Epithelial cell of proximal tubule (primary cell): ENCODE measurements at places on chromosomes 7 and 10.

GRCh38 chr7:159114981-159115380 is 29.7 kb downstream of the VIPR2 start:
- no peak for DNase-seq

- no peak for DNase-seq
These were observed 12.3 kb downstream of the ZYX start for GRCh38 chr7:143393267-143394041.

- DNase-seq, result no peak
These were observed 79.8 kb downstream of the CHN2 start for GRCh38 chr7:29274146-29275017.

GRCh38 chr7:122651451-122651850 is 47.5 kb downstream of the RNF133 start:
- DNase-seq, result no peak

DNA sequence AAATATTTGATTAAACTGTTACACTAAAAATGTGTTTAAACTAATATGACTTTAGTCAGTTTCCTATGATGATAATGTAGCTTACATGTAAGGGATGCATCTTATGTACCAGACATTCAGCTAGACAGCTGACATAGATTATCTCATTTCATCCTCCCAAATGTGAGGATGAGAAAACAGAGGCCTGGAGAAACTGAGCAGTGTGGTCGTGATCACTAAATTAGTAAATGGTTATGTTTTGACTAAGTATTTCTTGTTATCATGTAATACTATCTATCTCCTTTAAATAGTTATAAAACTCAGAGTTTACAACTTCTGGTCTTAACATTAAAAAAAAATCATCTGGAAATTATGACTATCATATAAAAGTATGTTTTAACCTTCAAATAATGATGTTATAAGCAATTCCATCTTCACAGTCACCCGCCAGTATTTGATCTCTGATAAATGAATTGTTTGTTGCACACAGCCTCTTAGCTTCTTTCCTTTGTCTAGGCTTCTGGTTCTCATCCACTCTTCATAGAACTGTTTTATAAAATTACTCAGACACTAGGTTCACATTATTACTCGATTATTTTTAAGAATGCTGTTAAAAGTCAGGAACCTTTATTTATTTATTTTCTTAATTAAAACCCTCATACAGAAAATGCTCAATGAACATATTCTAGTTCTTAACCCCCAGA is 33.6 kb upstream of the HDAC9 start:
- DNase-seq, result no peak

DNA sequence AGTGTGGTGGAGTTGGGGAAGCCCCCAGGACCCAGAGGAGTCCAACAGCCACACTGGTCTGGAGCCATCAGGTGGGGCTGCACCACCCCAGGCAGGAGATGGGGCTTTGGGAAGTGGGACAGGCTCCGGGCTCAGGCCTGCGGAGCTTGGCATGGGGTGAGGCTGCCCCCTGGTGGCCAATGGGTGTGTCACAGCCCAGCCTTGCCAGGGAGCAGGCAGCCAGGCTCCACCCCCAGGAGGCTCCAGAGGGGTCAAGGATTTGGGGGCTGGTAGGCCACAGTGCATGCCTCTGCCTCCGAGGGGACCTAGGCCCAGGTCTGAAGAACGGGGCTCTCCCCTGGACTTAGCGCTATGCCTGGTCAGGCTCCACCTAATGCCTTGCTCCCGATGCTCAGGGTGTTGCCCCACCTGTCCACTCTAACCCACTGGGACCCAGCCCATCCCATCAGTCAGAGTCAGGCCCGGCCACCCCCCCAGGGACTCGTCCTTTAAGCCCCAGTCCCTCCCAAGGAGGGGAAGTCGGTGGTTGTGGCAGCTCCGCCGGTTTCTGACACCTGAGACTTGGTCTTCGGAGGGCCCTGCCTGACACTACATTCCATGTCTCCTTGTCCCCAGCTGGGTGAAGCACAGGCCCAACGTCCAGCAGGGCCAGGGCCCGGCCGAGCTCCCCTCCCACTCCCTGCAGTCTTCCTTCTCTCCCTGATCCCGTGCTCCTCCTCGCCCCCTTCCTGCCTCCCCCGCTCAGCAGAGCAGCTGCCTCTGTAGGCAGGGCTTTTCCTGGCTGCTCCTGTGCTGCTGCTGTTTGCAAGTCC is 11.3 kb upstream of the SAMD8 start:
- no peak for DNase-seq

DNA sequence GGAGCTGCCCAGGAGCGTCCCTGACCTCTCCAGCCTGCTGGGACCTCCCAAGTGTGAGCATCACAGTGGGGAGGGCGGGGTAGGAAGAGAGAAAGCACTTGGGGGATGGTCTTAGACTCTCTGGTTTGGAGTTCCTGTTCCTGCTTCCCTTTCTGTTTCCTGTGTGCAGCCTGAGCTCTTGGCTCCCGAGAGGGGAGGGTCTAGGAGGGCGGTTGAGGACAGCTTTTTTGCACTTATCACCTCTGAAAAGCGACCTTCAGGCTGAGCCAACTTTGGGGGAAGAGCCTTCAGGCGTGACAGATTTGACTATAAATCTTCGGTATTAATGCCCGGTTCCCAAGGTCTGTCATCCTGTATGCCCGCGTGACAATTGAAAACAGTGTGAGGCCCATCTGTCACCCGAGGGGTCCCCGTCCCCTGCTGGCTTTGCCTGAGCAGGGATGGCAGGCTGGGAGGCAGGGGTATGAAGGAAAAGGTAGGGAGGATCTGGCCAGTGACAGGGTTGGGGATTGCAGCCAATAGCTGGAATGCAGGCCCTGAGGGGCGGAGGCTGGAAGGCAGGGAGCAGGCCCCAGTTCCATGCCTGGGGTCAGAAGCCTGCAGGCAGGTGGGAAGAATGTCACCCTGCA is 78.6 kb downstream of the CDH23 start:
- DNase-seq, result no peak

- no peak for DNase-seq
These were observed 13.3 kb upstream of the CHCHD3 start for GRCh38 chr7:133095119-133095671.

DNA sequence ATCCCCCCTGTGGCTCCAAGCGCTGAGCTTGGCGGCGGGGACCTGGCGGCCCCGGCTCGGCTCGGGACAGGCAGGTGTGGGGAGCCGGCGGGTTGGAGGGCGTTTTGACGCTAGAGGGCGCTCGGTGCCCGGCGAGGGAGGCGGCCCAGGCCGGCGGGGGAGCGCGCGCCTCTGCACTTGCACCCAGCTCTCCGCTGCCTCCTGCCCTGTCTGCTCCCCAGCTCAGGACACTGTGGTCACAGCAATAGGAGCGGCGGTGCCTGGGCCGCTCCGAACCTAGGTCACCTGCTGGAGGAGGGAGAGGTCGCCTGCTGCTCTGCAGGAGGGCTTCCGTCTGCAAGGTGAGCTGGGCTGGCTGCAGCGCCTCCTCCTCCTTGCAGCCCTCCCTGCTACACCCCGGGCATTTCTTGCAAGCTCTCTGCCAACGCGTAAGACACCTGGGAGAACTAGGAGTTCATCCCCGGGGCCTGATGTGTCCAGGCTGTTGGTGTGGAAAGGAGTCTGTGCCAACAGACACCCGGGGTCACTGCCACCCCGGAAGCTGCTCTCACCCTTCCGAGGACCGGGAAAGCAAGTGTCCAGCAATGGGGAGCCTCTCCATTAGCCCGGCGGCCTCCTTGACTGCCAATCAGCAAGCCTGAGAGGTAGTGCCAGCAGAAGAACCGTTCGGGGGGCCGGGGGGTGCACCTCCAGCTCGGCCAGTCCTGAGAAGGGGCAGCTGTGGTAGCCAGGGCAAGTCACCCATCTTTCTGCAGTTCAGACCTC is 620.4 kb downstream of the GALNT17 start:
- no peak for DNase-seq

DNA sequence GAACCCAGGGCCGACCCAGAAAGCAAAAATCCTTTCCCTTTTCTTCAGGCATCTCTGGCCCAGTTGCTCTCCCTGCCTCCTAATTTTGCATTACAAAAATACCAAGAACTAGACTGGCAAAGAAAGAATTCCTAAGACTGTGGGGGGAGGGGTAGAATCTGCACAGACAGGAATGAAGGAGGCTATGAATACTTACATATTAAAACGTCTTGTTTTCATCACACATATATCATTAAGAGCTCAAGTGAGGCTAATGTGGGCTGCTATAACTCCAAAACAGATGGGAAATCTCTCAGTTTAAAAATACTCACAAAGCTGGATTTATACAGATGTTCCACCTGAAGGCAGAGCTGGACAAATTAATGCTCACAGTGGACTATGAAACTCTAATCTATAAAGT is 29.2 kb upstream of the MKX start:
- no peak for DNase-seq

DNA sequence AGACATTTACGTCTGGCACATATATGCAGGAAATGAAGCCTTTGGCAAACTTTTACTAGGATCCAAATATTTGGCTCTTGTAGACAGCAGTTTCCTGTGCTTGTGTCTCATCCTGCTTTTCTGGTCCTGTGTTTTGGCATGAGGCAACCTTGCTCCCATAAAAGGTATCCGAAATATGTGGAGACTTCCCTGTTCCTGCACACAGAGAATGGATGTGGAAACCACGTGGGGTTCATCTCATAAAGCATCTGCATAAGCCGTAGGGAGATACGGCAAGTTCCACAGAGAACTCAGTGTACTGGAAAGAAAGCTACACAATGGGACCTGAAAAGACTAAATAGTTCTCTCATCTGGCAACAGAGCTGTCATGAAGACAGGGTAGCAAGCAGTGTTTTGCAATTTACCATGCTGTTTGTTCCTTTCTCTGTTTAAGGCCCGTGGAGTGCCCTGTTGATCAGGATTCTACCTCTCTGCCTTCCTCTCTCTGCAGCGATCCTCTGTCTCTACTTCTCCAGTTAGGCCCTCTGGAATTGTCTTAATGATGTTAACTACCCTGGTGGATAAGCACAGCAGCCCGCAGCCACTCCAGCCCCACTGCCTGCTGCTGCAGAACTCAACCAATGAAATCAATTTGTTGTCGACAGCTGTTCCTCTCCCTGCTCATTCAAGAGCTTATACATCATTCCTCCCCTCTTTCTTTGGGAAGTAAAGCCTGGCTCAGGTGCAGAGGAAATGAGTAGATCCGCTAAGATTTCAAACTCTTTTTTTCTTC is 293.6 kb downstream of the CSTF2T start:
- no peak for DNase-seq

DNA sequence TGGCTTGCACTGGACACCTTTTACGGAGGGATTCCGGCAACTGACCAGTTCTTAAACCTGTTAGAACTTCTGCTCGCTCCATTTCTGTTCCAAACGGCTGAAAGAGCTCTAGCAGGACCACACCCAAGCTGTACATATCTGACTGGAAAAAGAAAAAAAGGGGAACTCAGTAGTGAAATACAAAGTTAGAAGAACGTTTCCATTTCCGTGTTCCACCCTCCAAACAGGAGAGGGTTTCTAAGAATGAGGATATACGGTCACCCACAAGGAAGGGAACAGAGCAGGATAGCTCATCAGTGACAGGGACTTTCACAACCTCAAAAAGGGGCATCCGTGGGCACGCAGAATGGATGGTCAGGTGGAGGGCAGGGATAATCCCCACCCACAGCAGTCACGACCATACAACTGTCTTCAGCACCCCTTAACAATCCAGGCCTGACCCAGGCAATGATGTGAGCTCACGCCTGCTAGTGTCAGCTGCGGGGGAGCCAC is 4.3 kb upstream of the ANKRD61 start:
- DNase-seq, result no peak

- DNase-seq, result no peak
These were observed 132.1 kb upstream of the STEAP1 start for GRCh38 chr7:90022213-90022612.

- DNase-seq, result no peak
These were observed 146.4 kb downstream of the RGS10 start for GRCh38 chr10:119396008-119396708.

GRCh38 chr7:7613210-7613609 is 27.3 kb upstream of the UMAD1 start:
- no peak for DNase-seq

GRCh38 chr7:137877027-137877675 is 30.4 kb upstream of the DGKI start:
- no peak for DNase-seq

DNA sequence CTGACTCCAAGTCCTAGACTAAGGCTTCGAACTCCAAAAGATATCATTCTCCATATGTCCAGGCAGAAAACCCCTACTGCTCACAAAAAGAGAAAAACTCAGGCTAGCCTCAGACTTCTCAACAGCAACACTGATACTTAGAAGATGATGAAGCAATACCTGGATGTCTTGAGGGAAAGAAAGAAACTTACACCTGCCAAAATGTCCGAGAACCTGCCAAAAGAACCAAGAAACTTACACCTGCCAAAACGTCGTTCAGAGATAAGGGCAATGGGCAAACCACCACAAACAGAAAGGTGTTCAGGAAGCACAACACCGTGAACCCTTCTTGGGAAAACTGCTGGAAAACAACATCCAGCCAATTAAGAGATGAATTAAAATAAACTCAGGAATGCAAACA is 15.3 kb downstream of the ABLIM1 start:
- DNase-seq, result no peak

DNA sequence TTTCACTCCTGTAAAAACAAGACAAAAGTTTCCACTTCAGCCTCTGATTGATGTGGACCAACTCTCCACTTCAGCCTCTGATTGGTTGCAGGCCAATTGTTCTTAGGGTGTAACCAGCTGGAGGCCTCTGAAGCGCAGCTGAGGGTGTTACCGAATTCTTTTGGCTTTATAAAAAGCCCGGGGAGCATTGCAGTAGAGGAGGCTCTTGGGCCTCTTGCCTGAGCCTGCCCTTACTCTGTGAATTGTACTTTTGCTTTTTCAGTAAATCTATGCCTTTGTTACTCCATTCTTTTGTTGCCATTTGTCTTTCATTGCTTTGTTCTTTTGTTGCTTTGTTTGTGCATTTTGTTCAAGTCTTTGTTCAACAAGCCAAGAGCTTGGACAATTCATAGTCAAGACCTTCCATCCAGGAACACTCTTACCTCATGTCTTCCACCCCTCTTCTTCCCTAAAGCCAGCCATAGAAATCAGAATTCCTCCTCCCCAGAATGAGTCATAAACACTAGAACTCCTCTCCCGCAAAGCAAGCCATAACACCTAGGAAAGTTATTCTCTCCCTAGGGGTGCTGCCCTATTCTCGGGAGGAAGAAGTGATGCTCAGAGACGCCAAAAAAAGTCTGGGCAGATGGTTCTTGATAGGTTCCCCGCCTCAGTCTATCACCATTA is 53.5 kb upstream of the ARMC3 start:
- DNase-seq, result no peak

- DNase-seq, result no peak
These were observed 351.5 kb upstream of the SHH start for GRCh38 chr7:156163747-156164146.

DNA sequence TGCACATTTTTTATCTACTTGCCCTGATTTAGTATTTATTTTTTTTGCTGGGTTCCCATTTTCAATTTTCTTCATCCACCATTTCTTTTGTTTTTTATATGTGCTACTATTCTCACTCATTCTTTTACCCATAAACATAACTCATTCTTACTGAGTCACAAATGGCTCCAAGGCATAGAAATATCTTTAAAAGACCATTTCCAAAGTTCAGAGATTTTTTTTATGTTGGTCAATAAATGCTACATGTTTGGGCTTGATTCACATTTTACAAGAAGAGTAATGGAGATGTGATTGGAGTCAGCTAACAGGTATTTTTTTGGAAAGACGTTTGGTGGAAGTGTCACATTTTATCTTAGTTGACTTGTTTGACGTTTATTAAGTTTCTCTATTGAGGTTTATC is 1303.2 kb upstream of the LRRTM3 start:
- DNase-seq, result no peak
